ENCODE measurements at places on chromosomes 5 and 9. TPM values are rescaled to one million over a fixed set of nuclear protein-coding genes. Genes with fewer than 3 reads are reported as not detected.
A peak's percentile ranks its signal among the peaks of the same experiment; 100 is the strongest.

Gene BTNL3
- not detected for total RNA-seq

Gene ADAMTS16
- not detected for total RNA-seq

Gene OBP2B
- not detected for total RNA-seq

GRCh38 chr5:6350277-6351090 is 27.9 kb downstream of the MED10 start:
- no peak overlapping the region for H3K27ac ChIP-seq
- H3K36me3 ChIP-seq: no peaks in the 10 kb centered on the region
- H3K4me1 ChIP-seq: no peaks in the 10 kb centered on the region
- DNase-seq: no peak
- no peak overlapping the region for H3K4me3 ChIP-seq
- H3K27me3 ChIP-seq: no peaks in the 10 kb centered on the region

DNA sequence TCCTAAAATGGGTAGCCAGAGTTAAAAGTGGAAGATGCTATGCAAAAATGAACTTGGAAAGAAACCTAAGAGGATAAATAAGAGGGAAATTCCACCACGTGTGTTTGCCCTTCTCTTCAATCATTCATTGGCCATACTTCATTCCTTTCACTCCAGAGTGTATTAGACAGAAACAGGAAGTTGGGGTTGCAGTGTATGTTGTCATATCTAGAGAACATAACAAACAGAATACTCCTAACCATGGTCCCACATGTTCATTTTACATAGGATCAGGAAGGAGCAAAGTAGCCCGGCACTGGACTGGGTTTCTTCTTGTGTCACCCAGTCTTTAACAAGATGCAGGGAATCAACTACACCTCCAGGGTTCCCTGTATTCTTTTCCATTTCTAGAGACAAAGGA is 7.6 kb upstream of the GPBP1 start:
- no peak overlapping the region for H3K4me3 ChIP-seq
- H3K27ac ChIP-seq: no peak overlapping the region
- DNase-seq: no peak
- H3K27me3 ChIP-seq: no peaks in the 10 kb centered on the region

DNA sequence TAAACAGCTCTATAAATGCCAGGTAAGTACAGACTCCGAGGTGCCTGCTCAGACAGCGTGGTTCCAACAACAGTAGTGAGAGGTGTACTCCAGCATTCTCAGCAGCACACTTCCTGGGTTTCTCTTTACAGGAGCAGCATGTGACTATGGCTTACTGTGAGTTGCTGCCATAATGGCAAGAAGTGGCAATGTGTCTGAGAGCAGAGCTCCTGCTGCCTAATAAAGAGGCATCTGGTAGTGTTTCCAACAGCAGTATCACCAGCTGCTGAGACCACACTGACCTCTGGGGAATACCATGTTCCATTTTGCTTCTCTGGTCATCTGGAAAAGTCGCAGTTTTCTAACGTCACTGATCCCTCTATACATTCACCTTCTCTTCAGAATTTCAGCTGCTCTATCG is 398.2 kb downstream of the SLCO4C1 start:
- DNase-seq: no peak
- H3K4me3 ChIP-seq: no peak overlapping the region
- no peaks in the 10 kb centered on the region for H3K36me3 ChIP-seq

GRCh38 chr9:38127271-38127839 is 58.3 kb upstream of the SHB start:
- no peaks in the 10 kb centered on the region for H3K36me3 ChIP-seq
- H3K4me3 ChIP-seq: no peak overlapping the region
- no peak overlapping the region for H3K27ac ChIP-seq
- peaks cover 33% of the 10 kb centered on the region for H3K27me3 ChIP-seq
- DNase-seq: no peak

GRCh38 chr5:125868036-125868435 is 555.2 kb upstream of the GRAMD2B start:
- no peaks in the 10 kb centered on the region for H3K4me1 ChIP-seq
- no peak for DNase-seq
- H3K27me3 ChIP-seq: no peaks in the 10 kb centered on the region
- H3K27ac ChIP-seq: no peak overlapping the region
- H3K4me3 ChIP-seq: no peak overlapping the region

DNA sequence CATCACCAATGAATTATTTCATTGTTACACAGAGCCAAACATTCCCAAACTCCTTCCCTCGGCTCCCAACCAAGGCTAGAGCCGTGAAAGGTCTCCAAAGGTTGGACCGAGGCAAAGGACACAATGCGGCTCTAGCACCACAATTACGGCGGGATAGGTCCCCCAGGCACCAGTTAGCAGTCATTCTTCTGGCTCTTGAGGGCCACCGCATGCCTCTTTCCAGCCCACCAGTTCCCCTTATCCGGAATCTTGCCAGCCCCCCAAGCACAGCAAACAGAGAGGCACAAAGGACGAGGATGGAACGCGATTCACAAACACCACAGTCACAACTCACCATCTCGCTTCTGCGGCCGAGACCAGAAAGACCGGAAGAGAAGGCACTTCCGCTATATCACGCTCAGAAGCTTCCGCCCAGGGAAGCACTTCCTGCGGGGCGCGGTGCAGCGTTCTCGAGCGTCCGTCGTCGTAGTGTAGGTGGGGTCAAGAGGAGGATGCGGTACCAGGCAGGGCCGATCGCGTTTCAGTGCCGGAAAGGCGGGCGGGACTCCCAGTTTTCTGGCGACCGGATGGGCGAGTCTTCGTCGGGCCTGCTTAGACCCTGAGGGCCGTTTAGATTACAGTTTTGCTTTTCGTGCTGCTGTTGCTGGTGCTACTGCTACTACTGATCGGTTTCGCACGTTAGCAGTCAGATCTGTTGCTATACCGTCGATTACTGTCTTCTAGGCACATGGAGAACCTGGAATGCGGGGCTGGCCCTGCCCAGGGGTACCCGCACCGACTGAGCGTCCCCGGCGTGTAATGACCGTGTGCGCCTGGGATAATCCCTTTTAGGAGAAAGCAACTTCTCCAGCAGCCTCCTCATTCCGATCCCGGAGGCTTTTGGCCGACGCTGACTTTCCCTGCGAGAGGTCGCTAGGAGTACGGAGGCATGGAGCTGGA is at the start of gene RPL37:
Gene RPL37, minus strand, starts transcription at position 374 of the 939 bp plus-strand sequence. Its CDS starts 37 bp downstream, at position 337.
- DNase-seq: peak; percentile 96
- peaks cover 38% of the 10 kb centered on the region for H3K36me3 ChIP-seq
- peaks cover 35% of the 10 kb centered on the region for H3K4me1 ChIP-seq
- H3K4me3 ChIP-seq: peak within 1 kb of the TSS; percentile 75

- H3K4me1 ChIP-seq: peaks cover 54% of the 10 kb centered on the region
- no peak overlapping the region for H3K4me3 ChIP-seq
- H3K27ac ChIP-seq: no peak overlapping the region
- no peaks in the 10 kb centered on the region for H3K27me3 ChIP-seq
- no peak for DNase-seq
Observed at GRCh38 chr9:33260372-33260771, 4.1 kb downstream of the BAG1 start.

GRCh38 chr9:133821601-133822429 is 83.7 kb upstream of the SARDH start:
- DNase-seq: no peak
- no peak overlapping the region for H3K4me3 ChIP-seq
- no peaks in the 10 kb centered on the region for H3K36me3 ChIP-seq
- peaks cover 7% of the 10 kb centered on the region for H3K4me1 ChIP-seq
- no peak overlapping the region for H3K27ac ChIP-seq
- H3K27me3 ChIP-seq: no peaks in the 10 kb centered on the region

DNA sequence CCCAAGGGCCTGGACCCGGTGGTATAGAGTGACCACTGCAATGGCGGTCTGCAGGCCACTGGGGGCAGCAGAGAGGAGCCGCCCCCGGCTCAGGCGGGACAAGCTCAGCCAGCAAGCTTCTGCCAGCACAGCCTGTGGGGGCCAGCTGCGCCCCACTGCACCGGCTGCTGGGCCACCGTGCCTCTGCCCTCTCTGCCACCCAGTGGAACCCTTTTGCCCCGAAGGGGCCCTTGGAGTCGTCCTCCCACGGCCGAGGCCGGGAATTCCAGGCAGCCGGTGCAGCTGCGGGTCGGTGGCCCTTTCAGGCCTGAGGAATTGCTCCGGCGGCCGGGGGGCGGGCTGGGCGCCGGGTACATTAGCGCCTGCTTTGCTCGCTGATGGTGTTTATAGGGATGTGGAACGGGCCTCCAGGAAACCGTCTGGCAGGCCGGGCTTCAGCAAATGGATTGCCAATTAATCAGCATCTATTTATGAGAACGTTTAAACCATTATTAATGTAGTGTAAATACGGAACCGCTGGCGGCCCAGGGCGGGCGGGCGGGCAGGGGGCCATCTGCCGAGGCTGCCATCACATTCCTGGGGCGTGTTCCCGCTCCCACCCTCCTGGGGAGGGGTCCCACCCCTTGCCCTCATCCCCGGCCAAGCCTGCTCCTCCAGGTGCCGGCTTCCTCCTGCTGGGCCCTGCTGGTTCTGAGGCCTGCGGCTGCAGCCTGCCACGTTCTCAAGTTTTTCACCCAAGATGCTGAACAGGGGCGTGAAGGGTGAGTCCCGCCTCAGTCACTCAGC is 127.4 kb downstream of the BARX1 start:
- peaks cover 12% of the 10 kb centered on the region for H3K4me1 ChIP-seq
- DNase-seq: no peak
- no peak overlapping the region for H3K27ac ChIP-seq
- peaks cover 90% of the 10 kb centered on the region for H3K27me3 ChIP-seq

- no peak overlapping the region for H3K4me3 ChIP-seq
- H3K27ac ChIP-seq: peak overlapping the region; percentile 92
- H3K4me1 ChIP-seq: peaks cover 88% of the 10 kb centered on the region
Observed at GRCh38 chr5:172687940-172688339, 46.9 kb downstream of the NEURL1B start.

DNA sequence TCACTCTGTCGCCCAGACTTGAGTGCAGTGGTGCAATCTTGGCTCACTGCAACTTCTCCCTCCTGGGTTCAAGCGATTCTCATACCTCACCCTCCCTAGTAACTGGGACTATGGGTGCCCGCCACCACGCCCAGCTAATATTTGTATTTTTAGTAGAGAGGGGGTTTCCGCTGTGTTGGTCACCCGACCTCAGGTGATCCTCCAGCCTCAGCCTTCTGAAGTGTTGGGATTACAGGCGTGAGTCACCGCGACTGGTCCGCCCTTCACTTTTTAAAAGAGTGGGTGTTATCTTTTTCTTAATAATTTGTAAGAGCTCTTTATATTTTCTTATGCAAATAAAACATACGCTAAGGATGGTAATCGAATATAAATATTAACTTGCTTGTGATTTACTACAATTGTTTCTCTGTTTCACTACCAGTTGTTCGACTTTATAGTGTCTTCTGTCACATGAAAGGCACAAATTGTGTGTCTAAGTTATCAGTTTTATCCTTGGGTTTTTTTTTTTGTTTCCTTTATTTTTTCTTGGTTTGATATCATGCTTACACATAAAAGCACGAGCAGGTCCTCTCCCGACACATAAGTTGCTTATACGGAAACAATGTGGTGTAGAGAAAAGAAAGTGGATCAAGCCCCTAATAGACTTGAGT is 1.9 kb upstream of the GPBP1 start:
- no peaks in the 10 kb centered on the region for H3K36me3 ChIP-seq
- no peaks in the 10 kb centered on the region for H3K27me3 ChIP-seq
- H3K27ac ChIP-seq: no peak overlapping the region
- no peak for DNase-seq
- peaks cover 42% of the 10 kb centered on the region for H3K4me1 ChIP-seq
- H3K4me3 ChIP-seq: peak overlapping the region; percentile 87

DNA sequence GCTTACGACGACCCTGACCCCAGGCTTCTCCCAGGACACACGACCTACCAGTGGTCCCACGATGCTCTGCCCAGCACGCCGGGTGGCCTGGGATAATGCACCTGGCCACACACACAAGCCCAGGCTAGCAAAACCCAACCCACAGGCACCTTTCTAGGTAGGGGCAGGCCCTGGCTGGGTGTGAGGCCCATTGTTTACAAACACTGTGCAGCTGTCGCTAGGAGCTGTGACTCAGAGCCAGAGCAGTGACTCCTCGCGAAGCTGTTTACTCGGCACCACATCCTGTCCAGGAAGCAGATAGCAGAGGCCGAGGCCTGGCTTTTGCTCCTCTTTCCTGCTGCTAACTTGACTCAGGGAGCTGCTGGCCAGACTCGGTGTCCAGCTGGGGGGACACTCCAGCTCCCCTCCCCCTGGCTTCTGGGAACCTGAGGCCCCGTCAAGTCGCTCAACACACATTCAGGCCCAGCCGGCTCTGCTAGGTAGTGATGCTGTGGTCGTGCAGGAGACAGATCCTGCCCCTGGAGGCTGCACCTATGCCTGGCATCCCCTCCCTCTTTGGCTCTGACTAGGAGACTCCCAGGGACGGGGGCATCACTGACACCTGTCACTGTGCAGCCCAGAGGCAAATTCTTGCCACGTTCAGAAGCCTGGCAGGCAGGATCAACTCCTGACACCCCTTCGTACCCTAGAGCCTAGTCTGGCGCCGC is 12.8 kb upstream of the RALGDS start:
- H3K4me1 ChIP-seq: peaks cover 95% of the 10 kb centered on the region
- peak overlapping the region; percentile 95 for H3K27ac ChIP-seq
- peak; percentile 83 for DNase-seq

DNA sequence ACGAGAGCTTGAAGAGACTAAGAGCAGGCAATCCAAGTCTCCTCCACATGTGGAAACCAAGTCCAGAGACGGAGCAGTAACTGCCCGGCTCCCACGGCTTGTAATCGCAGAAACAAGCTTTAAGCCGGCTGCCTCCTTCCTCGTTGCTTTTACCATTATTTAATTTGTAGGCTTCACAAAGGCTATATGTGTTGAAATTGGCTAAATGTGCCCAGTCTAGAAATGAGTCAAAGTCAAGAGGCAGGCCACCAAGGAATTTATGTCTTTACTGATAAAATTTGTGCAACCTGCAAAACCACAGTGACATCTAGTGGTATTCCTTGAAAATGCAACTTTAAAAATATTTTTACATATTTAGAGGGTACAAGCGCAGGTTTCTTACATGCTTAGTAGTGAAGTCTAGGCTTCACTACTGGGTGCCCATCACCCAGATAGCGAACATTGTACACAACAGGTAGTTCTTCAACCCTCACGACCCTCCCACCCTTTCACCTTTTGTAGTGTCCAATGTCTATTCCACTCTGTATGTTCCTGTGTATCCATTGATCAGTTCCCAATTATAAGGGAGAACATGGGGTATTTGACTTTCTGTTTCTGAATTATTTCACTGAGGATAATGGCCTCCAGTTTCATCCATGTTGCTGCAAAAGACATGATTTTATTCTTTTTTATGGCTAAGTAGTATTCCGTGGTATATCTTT is 33.5 kb upstream of the EBF1 start:
- H3K27me3 ChIP-seq: peaks cover 13% of the 10 kb centered on the region
- peak overlapping the region; percentile 36 for H3K4me3 ChIP-seq
- H3K27ac ChIP-seq: no peak overlapping the region
- H3K36me3 ChIP-seq: no peaks in the 10 kb centered on the region
- H3K4me1 ChIP-seq: no peaks in the 10 kb centered on the region
